ENCODE measurements at places on chromosomes 5 and 9. TPM values are rescaled to one million over a fixed set of nuclear protein-coding genes. Genes with fewer than 3 reads are reported as not detected.

ITGA1 gene
- total RNA-seq = 12.6 TPM

DNA sequence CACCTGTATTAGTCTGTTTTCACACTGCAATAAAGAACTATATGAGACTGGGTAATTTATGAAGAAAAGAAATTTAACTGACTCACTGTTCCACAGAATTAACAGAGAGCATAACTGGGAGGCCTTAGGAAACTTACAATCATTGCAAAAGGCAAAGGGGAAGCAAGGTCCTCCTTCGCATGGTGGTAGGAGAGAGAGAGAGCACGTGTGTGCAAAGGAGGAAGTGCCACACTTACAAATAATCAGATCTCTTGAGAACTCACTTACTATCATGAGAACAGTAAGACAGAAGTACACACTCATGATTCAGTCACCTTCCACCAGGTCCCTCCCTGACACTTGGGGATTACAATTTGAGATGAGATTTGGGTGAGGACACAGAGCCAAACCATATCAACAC is 258.7 kb downstream of the TRIM32 start:
- no peak for DNase-seq

DRD1 gene
- 2.6 TPM for total RNA-seq

VCAN gene
- 190 TPM for total RNA-seq

ADAMTSL2 gene
- under 0.01 TPM for total RNA-seq
